ENCODE measurements at places on chromosomes 1 and 21.

DNA sequence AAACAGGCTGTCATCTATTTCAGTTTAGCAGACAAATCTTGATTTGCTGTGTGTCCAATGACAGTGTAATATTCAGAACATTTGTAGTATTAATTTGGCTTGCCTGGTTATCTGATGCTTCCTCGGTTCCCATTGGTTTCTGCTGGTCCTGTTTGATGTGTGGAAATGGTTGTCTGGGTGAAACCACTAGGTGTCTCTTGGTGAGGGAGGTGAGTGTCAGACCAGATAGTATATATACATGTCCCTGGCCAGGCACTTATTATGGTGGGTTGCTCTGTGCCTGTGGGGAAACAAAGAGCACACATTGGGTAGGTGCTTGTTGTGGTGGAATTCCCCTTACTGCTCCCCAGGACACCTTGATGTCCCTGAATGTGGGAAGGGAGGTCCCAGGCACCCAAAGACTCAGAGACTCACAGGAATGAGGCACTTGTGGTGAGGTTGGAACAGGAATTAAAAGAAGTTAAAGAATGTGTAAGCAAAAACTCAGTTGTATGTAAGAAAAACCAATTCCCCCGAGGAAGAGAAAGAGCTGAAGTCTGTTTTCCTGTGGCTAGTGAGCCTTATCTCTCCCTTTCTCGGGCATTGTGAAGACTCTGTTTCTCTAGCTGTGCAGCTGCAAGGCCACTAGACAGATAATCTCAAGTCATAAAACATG is 1519.1 kb downstream of the BRINP3 start:
- no peak for DNase-seq

DNA sequence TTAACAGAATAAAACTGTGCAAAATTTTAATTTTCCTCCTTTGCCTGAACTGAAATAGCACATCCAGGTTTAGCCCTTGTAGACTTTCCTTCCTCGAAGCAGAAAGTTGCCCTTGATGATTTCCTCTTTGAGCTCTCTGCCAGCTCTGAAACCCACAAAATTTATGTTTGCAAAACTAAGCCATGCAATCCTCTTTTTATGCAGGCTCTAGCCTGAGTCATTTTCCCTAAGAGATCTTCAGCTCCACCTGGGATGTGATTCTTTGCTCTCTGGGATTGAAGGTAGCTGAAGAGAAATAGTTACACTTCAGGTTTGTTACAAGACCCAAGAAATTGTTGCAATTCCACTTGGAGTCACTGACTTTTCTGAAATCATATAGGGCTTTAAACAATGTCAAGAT is 1.4 kb upstream of the F3 start:
- DNase-seq, result no peak

- no peak for DNase-seq
These were observed 166.1 kb upstream of the DPYD start for GRCh38 chr1:98086796-98087441.

- DNase-seq, result no peak
These were observed 95.0 kb upstream of the C1orf105 start for GRCh38 chr1:172325531-172325930.

GRCh38 chr1:27489501-27489972 is 430 bp downstream of the WASF2 start:
- DNase-seq, result peak; percentile 62

DNA sequence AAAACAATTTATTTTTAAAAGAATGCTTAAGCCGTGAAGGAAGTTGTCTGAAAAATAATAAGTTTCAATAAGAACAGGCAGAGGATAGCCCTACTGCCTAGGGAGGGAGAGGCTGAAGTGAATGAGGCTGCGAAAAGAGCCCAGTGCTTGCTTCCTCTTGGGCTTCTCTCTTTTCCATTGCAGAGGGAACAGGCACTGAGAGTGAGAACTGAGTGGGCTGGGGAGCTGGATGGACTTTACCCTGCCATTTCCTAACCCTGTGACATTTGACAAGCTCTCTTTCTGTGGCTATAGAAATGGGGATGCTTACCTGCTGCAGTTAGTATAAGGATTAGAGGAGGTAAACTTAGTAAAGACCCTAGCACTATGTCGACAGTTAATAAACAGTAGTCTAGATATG is 30.0 kb downstream of the TENT5C start:
- DNase-seq, result no peak

All from thymus (tissue), 14 donors.